ENCODE measurements at places on chromosomes 3 and 15.

GRCh38 chr3:179037351-179037750 lies 34.3 kb downstream of the ZMAT3 start:
- peak; percentile 19 for DNase-seq

GRCh38 chr3:33980252-33980651 lies 181.8 kb downstream of the PDCD6IP start:
- DNase-seq: no peak

GRCh38 chr3:104564045-104564643 lies 802.6 kb upstream of the ALCAM start:
- peak; percentile 29 for DNase-seq

DNA sequence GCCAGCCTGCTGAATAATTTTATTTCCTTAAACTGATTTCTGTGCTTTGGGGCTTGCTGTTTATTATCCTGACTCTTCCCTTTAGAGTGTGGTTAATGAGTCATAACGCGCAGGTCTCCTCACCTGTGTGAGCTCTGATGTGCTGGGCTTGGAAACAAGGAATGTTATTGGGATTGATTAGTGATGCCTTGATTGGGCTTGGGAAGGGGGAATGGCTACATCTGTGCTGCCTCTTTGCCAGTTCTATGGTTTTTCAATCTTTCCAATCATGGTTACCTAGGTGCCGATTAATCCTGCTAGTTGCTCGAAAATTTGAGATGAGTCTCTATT lies 161.0 kb downstream of the THSD4 start:
- no peak for DNase-seq

GRCh38 chr15:67194171-67195114 lies 60.0 kb downstream of the AAGAB start:
- DNase-seq: no peak

DNA sequence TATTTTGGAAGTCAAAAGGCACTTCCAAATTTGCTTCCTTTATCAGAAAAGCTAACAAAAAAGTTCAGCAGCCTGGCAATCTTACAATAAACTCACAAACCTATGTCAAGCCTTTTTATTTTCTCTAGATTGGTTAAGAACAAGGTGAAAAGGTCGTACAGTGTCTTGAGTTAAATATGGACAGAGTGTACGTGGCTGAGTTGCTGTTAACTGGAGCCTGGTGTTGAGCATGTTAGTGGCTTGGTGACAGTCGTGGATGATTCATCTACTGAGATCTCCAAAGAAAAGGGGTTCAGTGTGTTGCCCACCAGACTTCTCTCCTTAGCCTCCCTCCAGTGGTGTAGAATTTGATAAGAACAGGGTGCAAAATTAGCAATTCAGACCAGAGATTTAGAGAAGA lies 89.7 kb downstream of the SSR3 start:
- DNase-seq: no peak

- no peak for DNase-seq
Observed at GRCh38 chr3:173913974-173914421, 516.5 kb downstream of the NLGN1 start.

- DNase-seq: no peak
Observed at GRCh38 chr15:27828746-27829145, 270.4 kb downstream of the OCA2 start.

DNA sequence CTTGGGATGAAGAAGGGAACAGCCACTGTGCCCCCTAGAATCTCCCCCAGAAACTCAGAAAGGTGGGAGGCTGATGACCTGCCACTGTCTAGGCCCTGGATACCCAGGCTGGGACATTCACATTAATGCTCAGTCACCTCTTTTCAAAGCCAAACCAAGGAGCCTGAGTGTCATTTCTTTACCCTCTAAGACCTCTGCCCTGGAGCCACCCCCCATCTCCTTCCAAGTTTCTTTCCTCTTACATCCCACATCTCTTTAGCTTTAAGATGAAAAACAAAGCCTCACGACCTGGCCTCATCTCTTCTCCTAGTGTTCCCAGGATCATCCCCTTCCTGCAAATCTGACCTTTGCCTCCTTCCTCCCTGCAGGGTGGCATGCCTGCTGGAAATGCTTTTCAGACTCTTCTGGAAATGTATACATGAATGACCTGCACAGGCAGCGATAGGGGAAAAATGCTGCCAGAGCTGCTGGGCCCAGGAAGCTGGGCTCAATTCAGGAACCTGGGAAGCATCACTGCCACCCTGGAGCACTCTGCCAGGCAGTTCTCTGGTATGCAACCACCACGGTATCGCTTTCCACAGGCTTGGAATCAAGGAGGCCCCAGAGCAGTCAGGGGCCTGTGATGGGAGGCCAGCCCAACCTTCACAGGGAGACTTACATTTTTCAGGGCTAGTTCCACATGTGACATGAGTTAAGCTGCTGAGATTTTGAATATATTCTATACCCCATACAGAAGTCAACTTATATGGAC lies 67.6 kb downstream of the DAPK2 start:
- no peak for DNase-seq

GRCh38 chr3:62863648-62864047 lies 11.6 kb downstream of the CADPS start:
- DNase-seq: no peak

DNA sequence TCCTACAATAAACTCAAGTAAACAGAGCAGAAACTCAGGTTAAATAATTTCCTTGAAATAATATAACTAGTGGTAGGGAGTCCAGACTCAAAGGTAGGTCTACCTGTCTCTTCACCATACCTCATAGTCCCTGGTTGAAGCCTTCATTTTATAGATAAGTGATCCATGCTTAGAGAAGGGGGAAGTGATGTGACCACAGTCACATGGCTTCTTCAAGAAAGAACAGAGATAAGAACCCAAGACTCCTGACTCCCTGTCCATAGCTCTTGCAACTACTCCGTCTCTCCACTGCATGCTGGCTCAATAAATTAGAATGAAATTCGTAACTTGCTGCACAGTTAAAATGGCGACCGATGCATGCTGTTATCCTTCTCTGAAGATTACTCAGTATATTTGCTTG lies 11.0 kb upstream of the C15orf61 start:
- no peak for DNase-seq

DNA sequence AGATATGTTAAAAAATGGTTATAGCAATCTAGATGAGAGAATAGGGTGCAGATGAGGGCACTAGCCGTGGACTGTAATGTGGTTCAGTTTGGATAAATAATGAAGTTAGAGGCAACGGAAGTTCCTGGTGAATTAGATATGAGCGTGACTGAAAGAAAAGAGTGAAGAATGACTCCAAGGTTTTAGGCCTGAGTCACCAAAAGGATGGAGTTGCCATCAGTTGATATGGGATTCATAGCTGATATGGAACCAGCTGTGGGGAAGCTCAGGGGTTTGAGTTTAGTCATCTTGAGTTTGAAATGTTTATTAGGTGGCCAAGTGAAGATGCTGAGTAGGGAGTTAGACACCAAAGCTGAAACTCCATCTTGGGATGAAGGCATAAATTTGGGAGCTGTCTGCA lies 66.2 kb downstream of the SSR3 start:
- DNase-seq: no peak

- DNase-seq: no peak
Observed at GRCh38 chr3:148654433-148654832, 43.3 kb upstream of the AGTR1 start.

- no peak for DNase-seq
Observed at GRCh38 chr3:128256131-128256530, 102.8 kb downstream of the EEFSEC start.

DNA sequence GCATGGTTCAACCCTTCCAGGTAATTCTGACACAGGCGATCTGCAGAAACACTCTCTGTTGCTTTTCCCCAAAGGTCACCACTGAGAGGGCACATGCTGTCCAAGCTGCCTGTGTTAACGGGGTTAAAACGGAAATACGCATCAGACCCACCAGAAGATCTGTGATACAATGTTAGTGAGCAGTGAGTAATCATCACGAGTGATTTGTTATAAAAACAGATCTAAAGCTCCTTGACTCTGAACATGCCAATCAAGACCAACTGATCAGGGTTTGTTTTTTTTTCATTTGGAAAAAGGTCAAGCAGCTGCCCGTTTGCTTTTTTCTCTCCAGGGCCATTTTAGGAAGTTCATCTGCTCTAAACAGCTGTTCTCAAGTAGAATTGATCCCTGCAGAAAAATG lies 43.2 kb downstream of the FGF12 start:
- no peak for DNase-seq

DNA sequence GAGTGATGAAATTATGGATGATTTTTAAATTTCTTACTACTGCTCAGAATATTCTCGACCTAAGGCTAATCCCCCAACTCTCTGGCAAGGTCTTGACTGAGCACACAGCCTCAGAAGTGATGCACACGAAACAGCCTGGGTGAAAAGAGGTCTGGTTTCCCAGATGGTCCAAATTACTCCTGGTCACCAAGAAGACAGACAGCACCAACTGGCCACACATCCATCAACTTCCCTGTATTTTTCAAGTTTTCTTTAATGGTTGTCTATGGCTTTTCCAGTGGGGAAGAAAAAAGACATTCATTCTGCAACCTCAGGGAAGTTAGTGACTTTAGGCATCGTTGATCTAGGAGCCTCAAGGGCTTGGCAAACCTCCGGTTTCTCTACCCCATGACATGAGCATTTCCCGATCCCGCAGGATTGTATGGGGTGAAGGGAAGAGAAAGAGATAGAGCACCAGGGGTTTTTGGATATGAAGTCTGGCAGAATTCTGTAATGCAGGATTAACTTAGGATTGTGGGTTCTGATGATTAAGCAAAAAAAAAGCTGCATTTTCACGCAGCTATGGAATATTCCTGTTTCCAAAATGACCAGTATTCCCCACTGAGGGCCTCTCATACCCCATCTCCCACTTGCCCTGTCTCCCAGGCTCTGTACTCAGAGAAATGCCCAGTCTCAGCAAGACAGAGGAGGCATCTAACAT lies 62.2 kb downstream of the UMPS start:
- no peak for DNase-seq

- no peak for DNase-seq
Observed at GRCh38 chr3:13493867-13494441, 13.8 kb downstream of the HDAC11 start.

GRCh38 chr15:58444056-58444455 lies 12.3 kb downstream of the LIPC start:
- no peak for DNase-seq

DNA sequence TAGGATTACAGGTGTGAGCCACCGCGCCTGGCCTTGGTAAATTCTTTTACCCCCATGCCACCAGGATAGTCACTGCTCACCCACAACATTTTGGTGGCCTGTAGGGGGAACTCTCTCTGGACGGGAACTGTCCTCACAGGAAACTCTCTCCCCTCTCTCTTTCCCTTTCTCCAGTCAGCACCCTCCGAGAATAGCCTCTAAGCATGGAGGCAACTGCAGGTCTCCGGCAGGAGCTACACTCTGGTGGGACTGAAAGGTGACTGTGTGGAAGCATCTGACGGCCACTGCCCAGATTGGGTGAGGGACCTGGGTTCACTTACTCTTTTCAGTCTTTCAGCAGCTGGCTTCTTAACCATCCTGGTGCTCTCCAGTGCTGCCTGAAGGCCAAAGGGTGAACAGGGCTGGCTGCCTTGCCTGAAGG lies 21.3 kb downstream of the TRANK1 start:
- DNase-seq: no peak

- no peak for DNase-seq
Observed at GRCh38 chr15:88729581-88729980, 73.7 kb upstream of the ACAN start.

GRCh38 chr3:37511463-37511920 lies 337.1 kb upstream of the LRRFIP2 start:
- no peak for DNase-seq

- no peak for DNase-seq
Observed at GRCh38 chr3:85180-85579, 111.4 kb upstream of the CHL1 start.

- peak; percentile 11 for DNase-seq
Observed at GRCh38 chr15:96122077-96123027, 208.1 kb upstream of the NR2F2 start.

- no peak for DNase-seq
Observed at GRCh38 chr15:57654153-57654852, 52.2 kb upstream of the POLR2M start.

DNA sequence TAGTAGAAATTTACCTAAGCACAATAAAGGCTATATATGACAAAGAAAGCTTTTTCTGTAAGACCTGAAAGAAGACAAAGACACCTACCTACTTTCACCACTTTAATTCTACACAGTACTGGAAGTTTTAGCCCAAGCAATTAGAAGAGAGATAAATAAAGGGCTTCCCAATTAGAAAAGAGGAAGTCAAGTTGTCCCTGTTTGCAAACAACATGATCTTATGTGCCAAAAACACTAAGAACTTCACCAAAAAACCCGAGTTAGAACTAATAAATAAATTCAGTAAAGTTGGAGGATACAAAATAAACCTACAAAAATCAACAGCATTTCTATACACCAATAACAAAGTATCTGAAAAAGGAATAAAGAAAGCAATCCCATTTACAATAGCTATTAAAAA lies 190.9 kb downstream of the NR2F2 start:
- no peak for DNase-seq

DNA sequence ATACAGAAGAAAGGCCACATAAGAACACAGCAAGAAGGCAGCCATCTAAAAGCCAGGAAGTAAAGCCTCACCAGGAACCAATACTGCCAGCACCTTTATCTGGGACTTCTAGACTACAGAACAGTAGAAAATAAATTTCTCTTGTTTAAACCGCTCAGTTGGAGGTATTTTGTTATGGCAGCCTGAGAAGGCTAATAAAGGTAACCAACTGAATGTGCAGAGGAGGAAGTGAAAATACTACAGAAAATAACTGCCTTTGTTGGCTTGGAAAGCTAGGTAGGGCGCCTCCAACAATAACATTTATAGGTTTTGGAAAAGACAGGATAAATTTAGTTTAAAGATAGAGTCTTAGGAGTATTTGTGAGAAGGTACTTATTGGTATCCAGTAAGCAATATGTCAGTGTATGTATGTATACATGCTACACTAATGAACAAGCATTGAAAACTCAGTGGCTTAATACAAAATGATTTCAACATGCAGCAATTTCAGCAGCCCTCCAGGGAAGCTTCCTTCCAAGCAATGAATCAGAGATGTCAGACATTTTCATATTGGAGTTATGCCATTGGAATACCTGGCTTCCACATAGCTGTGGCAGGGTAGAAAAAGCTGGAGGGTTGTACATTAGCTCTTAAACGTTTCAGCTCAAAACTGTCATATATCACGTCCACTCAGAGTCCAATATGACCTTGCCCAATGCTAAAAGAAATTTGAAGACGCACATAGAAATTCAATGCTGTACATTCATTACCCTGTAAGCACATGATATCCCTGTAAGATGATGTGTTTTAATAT lies 48.9 kb downstream of the ZBBX start:
- DNase-seq: no peak

Measured in SW 1271 (cell line).